ENCODE measurements at places on chromosomes 2 and 18.

DNA sequence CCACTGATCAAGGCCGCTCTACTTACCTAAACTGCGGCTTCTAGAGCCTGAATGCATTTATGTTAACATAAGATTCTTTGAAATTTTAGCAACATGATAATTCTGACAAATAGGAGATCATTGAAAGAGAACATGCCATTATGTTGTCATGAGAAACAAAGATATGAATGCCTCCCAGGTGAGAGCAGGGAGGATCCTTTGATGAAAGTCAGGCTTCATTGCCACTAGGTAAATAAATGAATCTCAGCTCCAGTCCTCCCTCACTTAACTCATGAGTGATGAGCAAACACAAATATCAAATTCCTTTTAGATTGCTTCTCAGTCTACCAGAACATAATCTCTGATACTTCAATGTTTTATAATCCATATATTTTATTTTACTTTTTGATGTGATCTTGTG is 463.2 kb upstream of the CDH7 start:
- no peak for DNase-seq

DNA sequence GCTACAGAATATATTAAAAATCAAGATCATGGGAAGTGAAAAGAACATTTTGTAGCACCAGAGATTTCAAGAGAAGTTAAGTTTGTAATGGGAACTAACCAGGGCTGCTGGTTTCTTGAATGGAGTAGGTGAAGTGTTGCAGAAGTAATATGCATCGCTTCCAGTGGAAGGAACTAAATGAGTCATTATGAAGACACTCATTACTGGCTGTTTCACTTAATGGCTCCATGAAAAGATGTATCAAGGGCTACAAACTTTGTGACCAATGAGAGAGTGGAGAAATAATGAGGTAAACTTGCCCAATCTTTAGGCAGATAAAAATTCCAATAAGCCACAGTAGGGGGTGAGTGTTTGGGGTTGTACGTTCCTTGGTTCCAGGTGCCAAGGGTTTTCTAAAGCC is 380.4 kb upstream of the POU3F3 start:
- DNase-seq = no peak

DNA sequence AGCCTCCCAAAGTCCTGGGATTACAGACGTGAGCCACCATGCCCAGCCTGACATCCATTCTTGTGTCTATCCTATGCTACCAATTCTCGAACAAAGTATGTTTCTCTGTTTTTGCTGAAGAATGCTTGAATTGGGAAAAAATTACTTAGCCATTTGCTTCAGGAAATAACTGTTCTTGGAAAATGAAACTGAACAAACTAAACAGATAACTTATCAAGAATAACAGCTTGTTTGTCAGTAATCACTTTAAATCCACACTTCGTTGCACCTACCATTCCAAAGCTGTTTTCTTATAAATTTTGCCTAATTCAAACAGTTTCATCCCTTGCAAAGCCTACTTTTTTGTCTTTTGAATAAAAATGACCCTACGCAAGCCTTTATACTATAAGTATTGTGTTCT is 672.9 kb downstream of the SUCLG1 start:
- no peak for DNase-seq

GRCh38 chr2:241248897-241249296 is 60.4 kb downstream of the ANO7 start:
- no peak for DNase-seq

DNA sequence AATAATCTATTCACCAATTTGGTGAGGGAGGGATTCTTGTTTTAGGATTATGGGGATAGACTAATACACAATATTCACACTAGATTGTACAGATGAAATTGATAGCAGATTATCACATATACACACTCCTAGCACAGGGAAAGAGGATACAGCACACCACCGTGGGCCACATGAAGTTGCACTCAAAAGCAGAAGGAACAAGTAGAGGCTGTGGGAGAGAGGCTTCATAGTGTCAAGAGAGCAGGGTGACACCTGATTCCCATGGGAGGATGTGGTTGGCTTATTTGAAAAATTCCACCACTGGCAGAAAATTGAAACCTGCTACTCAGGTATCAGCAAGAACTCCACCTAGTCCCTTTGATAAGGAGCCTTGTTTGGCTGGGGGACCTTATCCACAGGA is 395.6 kb downstream of the SPAG16 start:
- DNase-seq = no peak

- DNase-seq = no peak
These were observed 19.6 kb upstream of the NDUFV2 start for GRCh38 chr18:9082711-9083510.

GRCh38 chr2:153864022-153864421 is 7.7 kb upstream of the GALNT13 start:
- no peak for DNase-seq

- DNase-seq = no peak
These were observed 152.7 kb downstream of the CERS6 start for GRCh38 chr2:168608796-168609195.

DNA sequence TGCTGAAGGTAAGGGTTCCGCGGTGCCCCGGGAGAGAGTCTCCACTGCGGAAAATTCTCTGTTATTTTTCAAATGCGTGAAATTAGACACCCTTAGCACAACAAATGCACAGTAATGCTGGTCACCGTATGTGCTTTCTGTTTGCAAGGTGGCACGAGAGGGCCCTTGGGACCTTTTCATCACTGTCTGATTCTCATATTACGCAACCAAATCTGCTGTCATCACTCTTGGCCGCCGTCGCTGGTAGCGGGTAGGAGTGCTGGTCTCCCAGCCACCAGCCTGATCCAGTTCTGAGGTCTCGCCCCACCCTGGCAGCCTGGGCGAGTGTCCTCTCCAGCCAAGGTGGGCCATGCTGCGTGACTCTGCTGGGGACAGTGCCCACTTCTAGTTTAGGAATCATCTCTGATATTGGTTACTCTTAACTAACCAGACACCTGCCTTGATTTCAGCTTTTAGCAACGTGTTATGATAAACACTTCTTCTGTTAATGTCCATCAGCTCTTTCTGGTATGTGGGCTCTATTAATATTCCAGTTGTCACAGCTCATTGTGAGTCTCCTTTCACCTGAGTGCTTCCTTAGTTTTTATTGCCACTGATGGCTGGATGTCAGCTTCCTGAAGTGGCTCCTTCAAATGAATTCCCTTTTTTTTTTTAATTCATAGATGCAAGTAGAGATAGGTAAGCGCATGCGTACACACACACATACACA is 199.4 kb downstream of the GBX2 start:
- no peak for DNase-seq

- DNase-seq = no peak
These were observed 161.1 kb downstream of the ESCO1 start for GRCh38 chr18:21439431-21439846.

DNA sequence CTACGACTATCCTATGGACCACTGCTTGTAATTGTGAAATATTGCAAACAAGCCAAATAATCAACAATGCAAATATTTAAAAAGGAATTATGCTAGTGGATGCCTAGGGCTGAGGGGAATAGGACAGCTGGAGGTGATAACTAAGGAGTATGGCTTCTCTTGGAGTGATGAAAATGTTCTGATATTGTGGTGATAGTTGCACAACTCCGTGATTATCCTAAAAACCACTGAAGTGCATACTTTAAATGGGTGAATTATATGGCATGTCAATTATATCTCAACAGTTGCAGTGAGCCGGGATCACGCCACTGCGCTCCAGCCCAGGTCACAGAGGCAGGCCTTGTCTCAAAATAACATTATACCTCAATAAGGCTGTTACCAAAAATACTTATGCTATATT is 125.1 kb upstream of the SH3BP4 start:
- DNase-seq = no peak

- no peak for DNase-seq
These were observed 49.9 kb downstream of the CD8B2 start for GRCh38 chr2:106537047-106537446.

DNA sequence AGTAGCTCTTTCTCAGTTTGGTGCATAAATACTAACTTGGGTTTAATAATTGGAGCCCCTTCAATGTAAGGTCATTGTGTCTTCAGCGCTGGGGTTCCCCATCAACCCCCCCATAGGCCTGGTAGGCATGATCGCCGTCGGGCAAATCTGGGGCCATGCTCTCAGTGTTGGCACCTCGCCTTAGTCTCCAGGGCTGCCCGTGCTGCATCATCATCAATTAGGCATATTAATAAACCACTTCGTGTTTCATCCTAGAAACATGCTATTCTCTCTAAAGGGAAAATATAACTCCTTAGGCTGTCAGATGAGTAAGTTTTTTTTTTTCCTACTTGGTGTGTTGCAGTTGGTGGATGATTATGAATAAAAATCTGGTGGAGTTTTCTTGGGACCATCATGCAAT is 96.7 kb upstream of the IL1R2 start:
- no peak for DNase-seq

- no peak for DNase-seq
These were observed 37.7 kb upstream of the SMAD2 start for GRCh38 chr18:47968006-47968676.

GRCh38 chr2:158214431-158214830 is 112.8 kb downstream of the UPP2 start:
- DNase-seq = no peak

DNA sequence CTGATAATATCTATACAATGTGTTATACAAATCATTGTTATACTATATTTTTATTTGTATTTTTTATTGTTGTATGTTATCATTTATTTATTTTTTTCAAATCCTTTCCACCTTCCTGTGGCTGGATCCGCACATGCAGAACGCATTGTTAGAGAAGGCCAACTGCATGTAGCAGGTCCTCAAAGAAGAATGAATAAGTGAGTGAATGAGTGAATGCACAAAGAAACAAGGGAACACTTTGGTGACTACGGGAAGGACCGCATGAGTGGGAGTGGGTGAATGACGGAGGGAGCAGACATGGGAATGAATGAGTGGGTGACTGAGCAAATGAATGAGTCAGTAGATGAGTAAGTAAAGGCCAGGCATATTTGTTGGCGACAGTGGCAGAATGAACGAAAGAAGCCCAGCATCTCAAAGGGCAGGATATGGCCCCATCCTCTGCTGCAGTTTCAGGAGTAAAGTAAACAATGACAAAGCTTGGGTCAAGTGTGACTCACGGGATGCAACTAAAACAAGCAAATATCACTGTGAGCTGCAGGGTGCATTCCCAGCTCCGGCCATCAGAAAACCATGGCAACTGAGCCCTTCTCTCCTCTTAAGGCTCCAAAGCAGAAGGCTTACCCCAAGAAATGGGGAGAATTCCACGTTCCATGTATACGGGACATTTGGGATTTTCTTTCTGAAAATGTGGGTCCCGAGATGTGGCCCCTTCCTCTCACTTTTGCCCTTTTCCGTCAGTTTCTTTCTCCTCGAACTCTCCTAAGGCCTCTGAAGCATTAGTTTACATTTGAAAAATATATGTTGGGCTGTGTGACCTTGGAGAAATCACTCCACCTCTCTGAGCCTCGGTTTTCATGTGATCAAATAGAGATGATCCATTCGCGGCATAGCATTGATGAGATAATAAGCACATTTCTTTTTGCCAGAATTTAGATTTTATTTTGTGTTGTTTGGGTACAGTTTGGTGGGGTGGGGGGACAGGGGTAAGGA is 24.5 kb downstream of the KCNF1 start:
- DNase-seq = no peak

- DNase-seq = no peak
These were observed 3.1 kb downstream of the SP140L start for GRCh38 chr2:230329946-230330605.

- no peak for DNase-seq
These were observed 13.2 kb upstream of the CD302 start for GRCh38 chr2:159811232-159811631.

GRCh38 chr2:69387770-69388481 is 899 bp upstream of the GFPT1 start:
- DNase-seq = no peak

DNA sequence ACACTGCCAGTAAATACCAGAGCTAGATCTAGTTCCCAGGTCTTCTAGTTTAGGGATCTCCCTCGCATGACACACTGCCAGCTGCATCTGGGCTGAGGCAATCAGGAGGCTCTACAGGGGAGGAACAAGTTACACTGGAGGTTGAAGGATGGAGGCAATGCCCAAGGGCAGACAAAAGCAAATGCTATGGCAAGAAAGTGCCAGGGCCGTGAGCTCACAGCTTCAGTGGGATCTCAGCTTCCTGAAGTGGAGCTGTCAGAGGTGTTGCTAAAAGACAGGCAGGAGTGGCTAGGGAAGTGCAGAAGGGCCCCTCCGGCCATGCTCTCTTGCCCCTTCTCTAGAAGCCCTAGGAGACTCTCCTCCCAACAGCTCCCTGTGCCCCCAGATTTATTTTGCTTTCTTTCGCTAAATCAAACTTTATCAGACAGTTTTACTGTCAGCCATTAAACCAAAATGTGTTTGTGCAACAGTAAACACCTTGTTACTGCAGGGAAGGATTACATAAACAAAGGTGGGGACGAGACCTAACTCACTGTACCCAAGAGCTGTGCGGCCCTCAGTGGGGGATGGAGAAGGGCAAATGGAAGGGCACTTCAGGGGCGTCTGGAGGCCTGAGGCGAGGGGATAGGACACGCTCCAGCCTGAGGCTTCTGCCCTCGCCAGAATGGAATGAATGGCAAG is 39.4 kb upstream of the PKDCC start:
- no peak for DNase-seq

GRCh38 chr2:136407952-136408318 is 290.0 kb upstream of the CXCR4 start:
- DNase-seq = no peak

DNA sequence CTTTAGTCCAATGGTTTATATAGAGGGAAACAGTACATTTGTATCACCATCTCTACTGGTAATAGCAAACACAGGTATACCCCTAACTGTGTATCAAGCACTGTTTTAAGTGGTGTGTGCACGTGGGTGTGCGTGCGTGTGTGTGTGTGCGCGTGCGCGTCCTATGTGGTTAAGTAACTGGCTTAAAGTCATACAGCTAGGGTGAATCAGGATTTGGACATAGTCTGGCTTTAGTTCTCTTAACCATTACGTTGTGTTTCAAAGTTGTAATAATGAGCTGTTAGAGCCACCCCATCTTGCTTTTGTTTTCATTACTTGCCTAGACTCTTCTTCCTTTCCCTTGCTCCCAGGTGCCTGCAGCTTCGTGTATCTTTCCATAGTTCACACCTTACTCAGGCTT is 2.1 kb downstream of the HADHB start:
- no peak for DNase-seq

- DNase-seq = peak; percentile 87
These were observed at the start of gene MSH2 for GRCh38 chr2:47402805-47403608. MSH2 (plus strand) TSS chr2:47403156; CDS start chr2:47403192, 36 bp downstream.

DNA sequence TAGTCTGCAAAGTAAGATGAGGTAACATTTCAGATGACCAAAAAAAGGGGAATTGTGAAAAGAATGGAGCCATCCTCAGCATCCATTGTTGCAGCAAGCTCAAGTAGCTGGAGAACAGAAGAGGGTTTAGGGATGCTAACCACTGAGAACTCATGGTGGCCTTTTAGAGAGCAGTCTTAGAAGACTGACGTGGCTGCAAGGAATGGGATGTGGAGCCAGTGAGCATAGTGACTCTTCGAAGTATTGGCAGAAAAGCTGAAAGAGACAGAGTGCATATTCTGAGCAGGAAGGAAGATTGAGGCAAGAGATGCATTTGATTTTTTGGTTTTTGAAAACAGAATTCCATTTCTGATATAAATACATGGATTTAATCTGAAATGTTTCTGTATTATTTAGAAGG is 151.2 kb downstream of the UBE2E3 start:
- no peak for DNase-seq

- DNase-seq = no peak
These were observed 969.6 kb upstream of the PIK3C3 start for GRCh38 chr18:40985436-40985835.

All from hematopoietic multipotent progenitor cell treated with erythropoietin and hydrocortisone succinate and interleukin-3 and kit ligand, for 15 days (in vitro differentiated cells).